Stimulated activated CD4-positive, alpha-beta T cell treated with anti-CD3 and anti-CD28 coated beads, Interleukin-1b, Interleukin-23, amount 100 ng/mL, for 48 hours (primary cell): ENCODE measurements at places on chromosomes 2 and 18.

DNA sequence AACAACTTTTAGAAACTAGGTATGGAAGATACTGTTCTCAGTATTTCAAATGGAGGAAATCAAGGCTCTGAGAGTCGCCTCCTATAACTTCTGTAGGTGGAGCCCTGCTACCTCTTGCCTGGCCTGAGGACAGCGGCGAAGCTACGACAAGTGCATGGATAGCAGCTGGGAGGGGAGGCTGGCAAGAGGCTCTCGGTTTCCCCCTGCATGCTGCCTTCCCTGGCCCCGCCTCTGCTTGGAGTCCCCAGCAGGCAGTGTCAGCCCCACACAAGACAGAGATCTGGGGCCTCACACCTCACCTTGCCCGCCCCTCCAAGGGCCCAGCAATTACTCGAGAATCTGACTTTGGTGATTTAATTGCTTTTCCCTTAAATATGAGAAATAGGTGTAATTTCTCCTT is 107.6 kb upstream of the POU3F3 start:
- DNase-seq = no peak

DNA sequence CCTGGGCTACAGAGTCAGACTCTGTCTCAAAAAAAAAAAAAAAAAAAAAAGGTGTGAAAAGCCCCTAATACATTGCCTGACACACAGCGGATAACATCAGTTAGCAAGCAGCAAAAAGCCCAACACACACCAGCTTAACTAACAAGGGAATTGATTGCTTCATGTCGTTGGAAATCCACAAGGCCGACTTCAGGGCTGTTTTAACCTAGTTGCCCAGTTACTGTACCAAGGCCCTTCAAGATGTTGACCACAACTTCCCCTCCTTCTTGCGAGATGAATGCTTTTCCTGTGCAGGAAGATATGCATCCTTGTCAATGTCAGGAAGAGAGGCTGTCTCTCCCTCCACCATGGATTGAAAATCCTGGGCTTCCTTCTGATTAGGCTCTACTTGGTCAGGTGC is 202.9 kb downstream of the MIB1 start:
- DNase-seq = no peak

DNA sequence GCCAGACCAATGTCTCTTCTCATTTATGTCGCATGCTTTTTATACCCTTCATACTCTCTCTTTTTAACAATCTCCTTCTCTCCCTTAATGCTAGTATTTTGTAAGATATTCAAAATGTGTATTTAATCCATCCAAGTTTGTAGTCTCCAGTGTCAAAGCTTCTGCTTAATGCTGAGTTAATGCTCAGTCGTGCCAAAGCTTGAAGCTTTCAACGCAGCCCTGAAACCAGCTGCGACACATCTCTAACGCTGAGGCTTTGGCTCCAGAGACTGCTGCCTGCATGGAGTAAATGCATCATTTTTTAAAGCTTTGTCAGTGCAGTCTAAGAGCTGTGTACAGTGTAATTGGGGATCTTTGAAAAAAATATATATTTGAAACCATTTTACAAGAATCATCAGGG is 2108.8 kb upstream of the PIK3C3 start:
- no peak for DNase-seq

GRCh38 chr18:47593744-47594472 is 336.6 kb downstream of the SMAD2 start:
- DNase-seq = no peak

- no peak for DNase-seq
Measured at GRCh38 chr2:98818164-98818563, 87.2 kb upstream of the MGAT4A start.

DNA sequence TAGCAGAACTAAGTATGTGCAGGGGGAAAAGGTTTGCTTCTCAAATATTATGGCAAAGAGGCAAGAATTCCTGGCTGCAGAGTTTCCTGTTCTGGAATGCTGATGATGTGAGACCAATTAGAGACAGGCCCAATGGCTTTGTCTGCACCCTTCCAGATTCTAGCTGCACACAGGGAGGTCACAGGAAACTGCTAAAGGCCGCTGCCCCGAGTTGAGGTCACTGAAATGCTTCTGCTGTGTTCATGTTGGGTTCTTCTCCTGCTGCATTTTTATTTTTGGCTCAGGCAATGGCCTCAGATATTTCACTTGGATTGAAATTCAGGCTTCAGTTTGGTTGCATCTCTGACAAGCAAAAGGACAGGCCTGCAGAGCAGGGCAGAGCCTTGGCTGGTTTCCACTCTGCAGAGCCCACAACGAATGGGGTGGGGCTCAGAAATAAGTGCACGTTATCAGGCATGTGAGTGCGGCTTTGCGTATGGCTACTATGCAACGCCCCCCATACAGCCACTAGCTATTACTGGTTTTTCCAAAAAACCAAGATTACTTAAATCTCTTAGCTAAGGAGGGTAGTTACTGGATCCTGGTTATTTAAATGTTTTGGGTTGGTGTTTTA is 66.9 kb upstream of the FZD5 start:
- no peak for DNase-seq

GRCh38 chr2:38875227-38875575 is 533 bp downstream of the DHX57 start:
- no peak for DNase-seq

DNA sequence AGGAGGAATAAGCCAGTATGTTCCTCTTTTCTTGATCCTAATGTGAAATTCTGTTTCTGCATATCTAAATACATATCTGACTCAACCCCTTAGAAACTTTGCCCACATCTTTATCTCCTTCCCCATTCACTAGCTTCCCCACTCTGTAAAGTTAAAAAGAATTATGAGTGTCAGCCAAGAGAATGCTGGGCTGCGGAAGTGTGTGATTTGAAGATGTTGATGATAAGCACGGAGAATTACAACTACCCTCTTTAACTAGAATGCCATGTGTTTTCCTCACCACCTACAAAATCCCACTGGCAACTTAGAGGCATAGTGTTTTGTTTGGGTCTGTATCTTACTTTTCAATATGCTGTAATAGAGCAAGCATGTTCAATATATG is 490.4 kb upstream of the FANCL start:
- DNase-seq = no peak

DNA sequence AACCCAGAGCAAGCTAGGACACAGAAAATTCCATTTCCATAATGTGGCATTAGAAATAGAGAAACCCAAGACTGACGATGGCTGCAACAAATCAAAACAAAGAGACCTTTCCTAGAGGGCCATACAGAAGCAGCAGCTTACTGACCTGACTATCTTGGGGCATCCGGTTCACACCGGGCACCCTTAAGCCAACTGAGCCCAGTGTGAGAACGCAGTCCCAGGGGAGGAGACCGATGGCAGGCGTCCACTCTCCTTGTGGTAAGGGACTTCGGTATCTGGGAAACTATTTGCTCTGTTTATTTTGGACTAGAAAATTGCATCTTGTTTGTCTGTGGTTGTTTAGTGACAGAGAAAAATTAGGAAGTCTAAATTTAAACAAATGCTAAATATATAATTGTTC is 244.8 kb upstream of the COPS8 start:
- DNase-seq = no peak

DNA sequence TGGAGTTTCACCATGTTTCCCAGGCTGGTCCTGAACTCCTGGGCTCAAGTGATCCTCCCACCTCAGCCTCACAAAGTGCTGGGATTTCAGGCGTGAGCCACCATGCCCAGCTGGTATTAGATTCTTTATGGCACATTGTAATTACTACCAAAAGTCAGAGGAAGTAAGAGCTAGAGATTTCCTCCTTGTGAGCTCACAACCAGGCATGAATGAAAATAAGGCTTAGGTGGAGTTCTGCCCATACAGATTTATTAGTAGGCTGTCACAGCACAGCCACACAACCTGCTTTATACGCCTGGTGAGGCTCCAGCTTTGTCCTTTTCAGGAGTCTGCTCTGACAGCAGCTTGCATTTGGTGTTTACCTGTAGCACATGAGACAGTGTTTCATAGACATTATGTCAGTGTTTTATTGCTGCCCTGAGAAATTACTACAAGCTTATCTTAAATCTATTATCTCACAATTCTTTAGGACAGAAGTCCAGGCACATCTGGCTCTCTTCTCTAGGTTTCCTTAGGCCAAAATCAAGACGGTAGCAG is 156.6 kb downstream of the TANC1 start:
- no peak for DNase-seq

- DNase-seq = no peak
Measured at GRCh38 chr2:36871068-36871707, 95.1 kb downstream of the STRN start.

- no peak for DNase-seq
Measured at GRCh38 chr2:173524256-173524955, 169.7 kb downstream of the CDCA7 start.

DNA sequence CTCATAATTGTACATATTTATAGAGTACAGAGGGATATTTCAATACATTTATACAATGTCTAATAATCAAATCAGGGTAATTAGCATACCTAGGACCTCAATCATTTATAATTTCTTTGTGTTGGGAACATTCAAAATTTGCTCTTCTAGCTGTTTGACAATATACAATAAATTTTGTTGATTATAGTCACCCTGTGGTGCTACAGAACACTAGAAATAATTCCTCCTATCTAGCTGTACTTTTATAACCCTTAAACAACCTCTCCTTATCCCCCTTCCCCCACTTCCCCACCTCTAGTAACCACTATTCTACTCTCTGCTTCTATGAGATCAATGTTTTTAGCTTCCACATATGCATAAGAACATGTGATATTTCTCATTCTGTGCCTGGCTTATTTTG is 328.4 kb upstream of the RBMS1 start:
- no peak for DNase-seq

GRCh38 chr2:236693531-236693930 is 123.9 kb downstream of the ACKR3 start:
- DNase-seq = no peak
